ENCODE measurements at places on chromosomes 3 and 15. TPM values are rescaled to one million over a fixed set of nuclear protein-coding genes. Genes with fewer than 3 reads are reported as not detected.

LRRC31 gene
- 0.04 TPM for total RNA-seq

DNA sequence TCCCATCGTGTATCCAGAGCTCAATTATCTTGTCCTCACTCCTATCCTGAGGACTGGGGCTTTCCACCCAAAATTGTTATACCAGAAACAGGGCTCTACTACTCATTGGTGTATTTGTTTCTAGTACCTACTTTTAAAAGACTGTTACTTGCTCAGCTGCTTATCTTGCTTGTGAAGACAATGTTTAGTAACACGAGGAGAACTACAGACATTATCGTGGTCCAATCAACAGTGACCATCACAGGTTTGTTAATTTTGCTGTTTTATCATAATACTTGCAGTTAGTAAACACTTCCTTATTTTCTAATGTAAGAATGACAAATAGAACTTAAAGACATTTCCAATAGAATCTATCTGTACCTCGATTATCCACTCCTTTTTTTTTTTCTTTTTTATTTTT is 13.5 kb downstream of the LRCH3 start:
- DNase-seq = no peak

GRCh38 chr3:11120091-11120805 is 34.0 kb upstream of the HRH1 start:
- DNase-seq = no peak

CYP8B1 gene
- not detected for total RNA-seq

DNA sequence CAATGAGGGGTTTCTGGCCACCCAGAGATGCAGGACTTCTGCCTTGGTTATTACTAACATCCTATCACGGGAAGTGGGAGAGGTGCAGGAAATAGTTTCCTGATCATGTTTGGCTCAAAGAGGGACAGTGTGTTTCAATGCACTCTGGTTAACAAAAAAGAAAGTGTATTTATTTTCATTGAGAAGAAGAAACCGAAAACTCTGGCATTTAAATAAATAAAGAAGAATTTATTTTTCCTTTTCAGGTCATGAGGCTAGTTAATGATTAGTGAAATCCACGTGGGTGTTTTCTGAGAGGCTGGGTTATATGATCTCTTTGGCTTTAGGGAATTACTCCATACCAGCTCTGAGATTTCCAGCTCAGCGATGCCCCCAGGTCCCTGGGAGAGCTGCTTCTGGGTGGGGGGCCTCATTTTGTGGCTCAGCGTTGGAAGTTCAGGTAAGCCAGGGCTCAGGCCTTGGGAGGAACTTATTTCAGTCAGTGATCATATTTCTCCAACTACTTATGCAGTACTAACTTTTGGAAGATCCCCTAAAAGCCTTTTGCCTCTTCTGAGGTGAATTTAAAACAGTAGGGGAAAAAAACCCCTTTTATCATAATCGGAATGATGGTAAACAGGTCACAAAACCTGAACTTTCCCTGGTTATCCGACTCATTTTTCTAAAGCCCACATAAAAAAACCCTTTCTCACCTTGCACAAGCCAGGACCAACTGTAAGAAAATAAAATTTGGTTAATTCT is at the start of gene PLA1A:
Gene PLA1A, plus strand, starts transcription at position 338 of the 741 bp plus-strand sequence. Its CDS starts 29 bp downstream, at position 367.
- DNase-seq = peak; percentile 8

- no peak for DNase-seq
Measured at GRCh38 chr3:13634615-13635014, 85.7 kb downstream of the FBLN2 start.

PAQR9 gene
- 0.12 TPM for total RNA-seq

DNA sequence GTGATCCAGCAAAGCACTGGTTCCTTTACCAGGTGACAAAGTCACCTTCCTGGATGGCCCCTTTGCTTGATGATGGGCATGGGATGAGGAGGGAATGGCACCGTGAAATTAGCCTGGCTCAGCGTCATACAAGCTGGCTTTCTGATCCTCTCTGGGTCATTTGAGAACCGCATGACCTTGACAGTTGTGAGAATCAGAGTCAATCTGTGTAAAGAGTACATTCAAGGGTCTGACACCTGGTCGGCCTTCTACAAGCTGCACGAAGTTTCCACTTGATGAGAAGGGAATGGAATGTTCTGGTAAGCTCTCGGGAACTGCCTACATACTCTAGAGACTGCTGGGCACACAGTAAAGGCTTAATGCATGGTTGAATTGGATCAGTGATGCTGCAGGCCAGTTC is 319.8 kb upstream of the TLE3 start:
- DNase-seq = no peak

ERICH6 gene
- total RNA-seq = not detected

DNA sequence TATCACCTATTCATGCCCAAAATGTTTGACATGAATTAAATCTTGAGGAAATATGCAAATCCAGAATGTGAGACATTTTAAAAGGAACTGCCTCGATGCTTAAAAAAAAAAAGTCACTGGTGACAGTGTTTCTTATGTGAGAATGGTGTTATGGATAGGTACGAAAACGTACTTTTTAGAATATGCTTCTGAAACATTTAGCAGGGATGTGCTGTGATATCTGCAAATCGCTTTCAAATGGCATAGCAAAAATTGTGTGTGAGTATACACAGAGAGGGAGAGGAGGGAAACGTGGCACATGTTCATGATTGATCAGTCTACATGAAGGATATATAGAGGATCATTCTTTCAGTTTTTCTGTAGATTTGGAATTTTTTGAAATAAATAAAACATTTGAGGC is 16.0 kb downstream of the CCNB2 start:
- DNase-seq = no peak

C3orf80 gene
- total RNA-seq = 0.33 TPM

CDC25A gene
- 42.4 TPM for total RNA-seq

DNA sequence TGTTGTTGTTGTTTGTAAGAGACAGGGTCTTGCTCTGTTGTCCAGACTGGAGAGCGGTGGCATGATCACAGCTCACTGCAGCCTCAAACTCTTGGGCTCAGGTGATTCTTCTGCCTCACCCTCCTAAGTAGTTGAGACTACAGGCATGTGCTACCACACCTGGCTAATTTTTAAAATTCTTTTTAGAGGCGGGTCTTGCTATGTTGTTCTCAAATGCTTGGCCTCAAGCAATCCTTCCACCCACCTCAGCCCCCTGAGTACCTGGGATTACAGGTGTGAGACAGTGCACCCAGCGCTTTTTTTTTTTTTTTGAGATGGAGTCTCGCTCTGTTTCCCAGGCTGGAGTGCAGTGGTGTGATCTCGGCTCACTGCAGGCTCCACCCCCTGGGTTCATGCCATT is 46.7 kb downstream of the TMOD3 start:
- peak; percentile 12 for DNase-seq

DUOX2 gene
- total RNA-seq = not detected

LRRIQ4 gene
- not detected for total RNA-seq
